ENCODE measurements at places on chromosomes 5 and 9. TPM values are rescaled to one million over a fixed set of nuclear protein-coding genes. Genes with fewer than 3 reads are reported as not detected.

Gene FYB1
- total RNA-seq, result 318 TPM

Gene ZFP2
- 0.29 TPM for total RNA-seq

Gene SPAG8
- total RNA-seq, result 1.3 TPM

Gene FCN1
- not detected for total RNA-seq

Gene ODF2
- 52.0 TPM for total RNA-seq

Gene LVRN
- not detected for total RNA-seq

Gene GABRP
- total RNA-seq, result not detected

Gene PTGES
- total RNA-seq, result not detected

Gene HCN1
- not detected for total RNA-seq

Gene ADRB2
- total RNA-seq, result 0.83 TPM

Gene MPDZ
- not detected for total RNA-seq

Gene IFNB1
- not detected for total RNA-seq

Gene ADAMTS6
- 2.2 TPM for total RNA-seq

Gene PCDHGA7
- not detected for total RNA-seq

Gene TRPM3
- not detected for total RNA-seq

Gene SLC36A3
- total RNA-seq, result not detected

Gene CEL
- total RNA-seq, result 2.2 TPM

Gene SV2C
- 0.02 TPM for total RNA-seq

Gene MZB1
- total RNA-seq, result 7.8 TPM

Gene PCDHGA3
- not detected for total RNA-seq

Gene C5orf58
- not detected for total RNA-seq

Gene C1QTNF3
- total RNA-seq, result 3.7 TPM

Gene TSTD2
- total RNA-seq, result 16.8 TPM

Gene MAPK9
- 43.6 TPM for total RNA-seq

Gene RORB
- not detected for total RNA-seq
